ENCODE measurements at places on chromosomes 2 and 18.
A peak's percentile ranks its signal among the peaks of the same experiment; 100 is the strongest.

DNA sequence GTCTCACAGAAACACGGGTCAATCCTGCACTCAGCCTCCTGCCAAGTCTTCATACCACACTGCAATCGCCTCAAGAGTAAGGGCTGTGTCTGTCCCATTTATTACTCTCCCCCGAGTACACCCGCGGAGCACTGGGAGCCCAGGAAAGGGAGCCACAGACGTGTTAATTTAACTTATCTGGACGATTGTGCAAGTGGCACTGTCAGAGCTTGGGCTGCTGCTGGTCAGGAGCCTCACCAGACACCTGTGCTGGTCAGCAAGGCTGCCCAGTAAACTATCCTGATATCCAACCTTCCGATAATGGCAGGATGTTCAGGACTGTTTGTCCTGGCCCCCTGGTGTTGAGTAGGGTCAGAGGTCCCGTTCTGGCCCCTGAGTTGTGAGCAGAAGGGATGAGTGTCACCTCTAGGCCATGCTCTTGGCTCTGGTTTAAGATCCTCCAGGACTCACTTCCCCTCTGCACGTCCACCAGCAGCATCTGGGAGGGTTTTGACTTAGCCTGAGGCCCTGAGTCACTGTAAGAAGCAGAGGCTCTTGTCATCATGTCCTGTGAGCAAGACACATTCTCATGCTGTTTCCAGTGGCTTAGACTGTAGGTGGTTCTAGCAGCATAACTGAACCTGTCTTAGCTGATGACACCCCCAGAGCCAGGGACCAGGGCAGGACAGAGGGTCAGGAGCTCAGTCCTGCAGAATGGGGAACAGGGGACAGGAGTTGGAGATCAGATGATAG, 82.5 kb upstream of the ARL4C start:
- no peak for DNase-seq

DNA sequence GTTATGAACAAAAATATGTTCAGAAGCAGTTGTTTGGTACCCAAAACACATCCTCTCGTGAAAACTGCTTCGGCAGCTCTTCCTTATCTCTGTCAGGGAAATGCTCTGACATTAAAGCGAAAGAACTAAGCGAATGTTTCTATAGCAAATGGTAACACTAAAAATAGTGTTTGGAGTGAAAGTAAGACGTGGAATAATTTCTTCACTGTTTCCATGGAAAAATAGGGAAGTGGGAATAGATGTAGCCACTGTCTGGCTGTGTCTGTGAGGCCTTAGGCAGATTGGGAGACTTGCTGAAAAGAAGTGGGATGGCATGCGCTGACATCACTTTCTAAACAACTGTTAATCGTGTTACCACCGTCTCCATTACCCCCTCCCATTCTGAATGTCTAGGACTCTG, 11.5 kb upstream of the CRACDL start:
- DNase-seq: no peak

- DNase-seq: peak; percentile 71
Measured at GRCh38 chr18:45690975-45691815, 32.8 kb upstream of the SLC14A1 start.

DNA sequence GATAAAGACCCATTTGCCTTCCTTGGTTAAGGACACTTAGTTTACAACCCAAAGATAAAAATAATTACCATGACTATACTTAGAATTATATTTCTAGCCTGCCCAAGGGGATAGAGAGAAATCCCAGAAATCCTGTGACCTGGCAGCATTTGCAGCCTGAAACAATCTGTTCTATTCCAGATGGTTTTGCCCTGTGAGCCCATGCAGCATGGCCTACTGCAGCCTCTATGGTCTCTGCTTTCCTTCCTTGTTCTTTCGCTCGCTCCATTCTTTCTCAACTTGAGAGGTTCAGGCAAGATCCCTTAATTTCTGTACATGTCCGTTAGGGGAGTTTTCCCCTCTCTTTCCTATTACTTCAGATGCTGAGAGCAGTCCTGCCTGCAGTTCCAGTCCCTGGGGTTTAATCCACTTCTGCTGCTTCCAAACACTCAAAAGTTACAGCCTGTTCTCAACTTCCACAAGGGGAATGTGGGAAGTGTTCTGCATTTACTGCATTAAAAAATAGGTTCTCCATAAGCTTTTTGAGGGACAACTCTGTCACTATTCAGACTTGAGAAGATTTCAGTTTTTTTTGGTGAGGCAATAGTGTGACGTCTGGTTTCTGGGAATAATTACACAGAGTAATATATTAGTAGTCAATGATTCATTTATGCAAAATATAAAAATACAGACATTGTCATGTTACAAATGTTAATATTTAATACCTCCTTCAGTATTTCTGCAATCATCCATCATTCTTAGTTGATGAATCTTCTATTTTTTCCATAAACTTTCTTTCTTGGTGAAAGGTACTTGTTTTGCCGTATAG, 80.3 kb downstream of the CDCA7 start:
- DNase-seq: no peak

DNA sequence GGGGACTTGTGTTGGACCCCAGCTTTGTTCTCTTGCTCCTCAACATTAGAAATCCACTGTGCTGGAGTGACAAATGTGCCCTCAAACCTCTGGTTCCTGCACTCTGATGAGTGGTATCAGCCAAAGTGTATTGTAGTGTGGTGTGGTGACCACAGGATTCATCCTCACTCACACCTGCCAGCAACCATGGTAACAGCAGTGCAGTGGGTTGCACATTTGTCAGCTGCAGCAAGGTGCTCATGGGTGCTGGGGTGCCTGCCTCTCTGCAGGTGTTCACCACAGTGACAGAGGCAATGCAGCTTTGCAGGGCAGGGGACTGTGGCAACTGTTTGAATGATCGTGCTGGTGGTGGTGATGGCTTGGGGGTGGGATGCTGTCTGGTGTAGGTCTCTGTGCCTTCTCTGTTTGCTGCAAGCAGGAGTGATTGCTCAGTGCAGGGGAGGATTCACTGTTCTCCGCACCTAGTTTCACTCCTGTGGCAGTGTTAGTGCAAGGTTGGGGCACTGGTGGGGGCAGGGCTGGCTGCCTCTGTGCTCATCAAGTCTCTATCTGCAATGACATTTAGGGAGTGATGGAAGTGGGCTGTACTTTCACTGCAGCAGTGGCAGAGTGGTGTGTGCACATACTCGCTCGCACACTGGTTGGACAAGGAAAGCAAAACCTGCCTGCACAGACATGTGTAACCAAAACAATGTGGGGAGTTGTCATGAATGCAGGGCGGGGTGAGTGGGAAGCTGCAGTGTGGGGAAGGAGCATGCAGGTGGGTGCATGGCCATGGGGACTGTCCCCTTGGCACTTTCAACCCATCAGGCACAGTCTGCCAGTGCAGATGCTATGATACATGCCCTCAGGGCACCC, 301.1 kb downstream of the PIK3C3 start:
- DNase-seq: no peak

DNA sequence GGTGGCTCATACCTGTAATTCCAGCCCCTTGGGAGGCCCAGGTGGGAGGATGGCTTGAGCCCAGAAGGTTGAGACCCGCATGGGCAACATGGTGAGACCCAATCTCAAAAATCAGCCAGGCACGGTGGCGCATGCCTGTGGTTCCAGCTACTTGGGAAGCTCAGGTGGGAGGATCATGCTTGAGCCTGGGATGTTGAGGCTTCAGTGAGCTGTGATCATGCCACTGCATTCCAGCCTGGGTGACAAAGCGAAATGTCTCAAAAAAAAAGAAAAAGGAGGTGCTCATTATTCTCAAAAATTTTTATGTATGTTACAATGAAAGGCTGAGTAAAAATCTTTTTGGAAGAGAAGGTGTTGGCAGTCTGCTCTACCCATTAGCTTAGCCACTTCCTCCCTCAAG, 106.8 kb downstream of the TSN start:
- DNase-seq: no peak

- DNase-seq: no peak
Measured at GRCh38 chr2:42185220-42185921, 16.2 kb downstream of the EML4 start.

DNA sequence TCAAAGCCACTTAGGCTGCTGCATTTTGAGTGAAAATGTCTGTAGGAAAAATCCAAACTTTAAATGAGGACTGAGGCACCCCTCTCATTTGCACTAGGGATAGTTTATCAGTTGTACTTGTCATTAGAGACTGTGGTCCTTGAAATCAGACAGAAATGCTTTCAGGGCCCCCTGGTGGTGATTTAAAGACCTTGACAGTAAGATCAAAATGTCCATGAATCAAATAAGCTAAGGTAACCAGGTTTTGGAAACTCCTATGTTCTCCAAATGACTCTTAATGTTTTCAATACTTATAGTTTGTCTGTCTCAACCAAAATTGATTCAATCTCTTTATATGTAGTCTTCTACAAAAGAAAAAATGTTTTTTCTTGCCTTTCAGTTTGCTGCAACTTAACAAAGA, 28.8 kb upstream of the DDX18 start:
- peak; percentile 54 for DNase-seq

DNA sequence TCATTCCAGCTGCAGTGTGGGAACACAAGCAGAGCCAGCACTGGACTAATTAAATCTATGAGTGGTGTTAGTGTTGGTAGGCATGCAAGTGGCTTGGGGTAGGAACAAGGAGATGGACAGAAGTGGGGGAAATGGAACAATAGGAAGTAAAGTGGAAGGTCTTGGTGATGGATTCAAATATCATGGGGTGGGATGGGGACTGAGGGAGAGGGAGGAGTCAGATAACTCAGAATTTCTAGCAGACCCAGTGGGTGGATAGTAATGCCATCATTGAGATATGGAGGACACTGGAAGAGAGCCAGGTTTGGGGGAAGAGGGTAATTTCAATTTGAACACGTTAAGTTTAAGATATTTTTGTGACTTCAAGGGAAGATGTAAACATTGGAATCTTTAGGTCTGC, 2.9 kb upstream of the LNPK start:
- DNase-seq: no peak

DNA sequence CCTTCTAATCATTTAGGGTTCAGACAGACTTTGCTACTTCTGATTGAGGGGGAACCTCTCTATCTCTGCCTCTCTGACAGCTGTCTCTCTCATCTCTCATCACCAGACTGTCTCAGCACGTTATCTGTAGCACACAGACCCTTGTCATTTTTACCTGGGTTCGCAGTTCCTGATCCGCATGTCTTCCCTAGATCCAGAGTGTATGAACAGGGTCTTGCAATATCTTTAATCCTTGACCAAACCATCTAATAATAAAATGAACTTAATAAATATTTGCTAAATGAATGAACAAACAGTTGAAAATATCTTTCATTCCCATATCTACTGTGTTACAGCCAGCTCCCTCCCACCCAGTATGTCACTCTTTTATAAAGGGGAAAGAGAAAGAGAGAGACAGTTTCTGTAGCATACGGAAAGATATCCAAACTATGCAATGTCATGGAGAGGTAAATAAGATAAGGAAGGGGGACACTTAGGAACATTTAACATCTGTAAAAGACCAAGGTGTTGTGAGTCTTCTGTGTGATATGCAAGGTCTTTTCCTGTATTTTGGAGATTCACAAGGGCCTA, 507.6 kb downstream of the SUCLG1 start:
- DNase-seq: no peak

- no peak for DNase-seq
Measured at GRCh38 chr2:230018153-230018552, 50.6 kb downstream of the SLC16A14 start.

GRCh38 chr2:38180754-38181153, 104.8 kb upstream of the CYP1B1 start:
- DNase-seq: no peak

- DNase-seq: no peak
Measured at GRCh38 chr18:74892066-74892627, 294.5 kb downstream of the ZNF407 start.

GRCh38 chr2:238496756-238497609, 70.3 kb downstream of the ASB1 start:
- DNase-seq: no peak

- no peak for DNase-seq
Measured at GRCh38 chr2:178251151-178251955, 57.0 kb downstream of the OSBPL6 start.

GRCh38 chr2:18611184-18611583, 21.8 kb upstream of the NT5C1B start:
- DNase-seq: no peak

DNA sequence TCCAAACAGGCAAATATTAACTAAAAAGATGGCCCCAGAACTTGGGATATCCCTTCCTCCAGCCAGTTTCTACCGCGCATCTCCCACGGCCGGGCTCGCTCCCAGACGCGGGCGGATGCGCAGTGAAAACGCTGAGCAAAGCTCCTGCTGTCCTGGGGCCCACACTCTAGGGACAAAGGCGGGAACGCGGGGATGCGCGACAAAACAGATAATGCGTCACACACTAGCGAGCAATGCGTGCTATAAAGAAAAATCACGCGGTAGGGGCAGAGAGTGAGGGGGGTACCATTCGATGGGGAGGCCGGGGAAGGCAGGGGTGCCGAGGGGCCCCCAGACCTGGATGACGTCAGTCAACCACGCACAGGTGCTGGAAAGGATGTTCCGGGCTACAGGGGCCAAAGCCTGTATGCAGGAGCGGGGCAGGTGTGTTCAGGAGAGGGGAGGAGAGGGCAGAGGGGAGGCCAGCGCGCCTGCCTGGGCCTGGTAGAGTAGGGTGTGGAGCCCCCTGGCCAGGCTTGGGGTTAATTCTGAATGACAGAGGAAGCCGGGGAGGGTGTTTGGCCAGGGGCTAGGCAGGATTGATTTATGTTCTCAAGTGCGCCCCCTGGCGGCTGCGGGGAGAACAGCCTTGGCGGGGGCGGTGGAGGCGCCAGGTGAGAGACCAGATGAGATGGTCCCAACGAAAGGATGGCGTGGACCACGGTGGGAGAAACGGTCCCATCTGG, 14.9 kb upstream of the ITM2C start:
- DNase-seq: peak; percentile 77

GRCh38 chr2:203997980-203998809, 61.6 kb downstream of the ICOS start:
- DNase-seq: peak; percentile 62

GRCh38 chr2:226673314-226673723, 126.3 kb downstream of the IRS1 start:
- no peak for DNase-seq

- DNase-seq: no peak
Measured at GRCh38 chr2:152755029-152755428, 36.6 kb downstream of the ARL6IP6 start.

DNA sequence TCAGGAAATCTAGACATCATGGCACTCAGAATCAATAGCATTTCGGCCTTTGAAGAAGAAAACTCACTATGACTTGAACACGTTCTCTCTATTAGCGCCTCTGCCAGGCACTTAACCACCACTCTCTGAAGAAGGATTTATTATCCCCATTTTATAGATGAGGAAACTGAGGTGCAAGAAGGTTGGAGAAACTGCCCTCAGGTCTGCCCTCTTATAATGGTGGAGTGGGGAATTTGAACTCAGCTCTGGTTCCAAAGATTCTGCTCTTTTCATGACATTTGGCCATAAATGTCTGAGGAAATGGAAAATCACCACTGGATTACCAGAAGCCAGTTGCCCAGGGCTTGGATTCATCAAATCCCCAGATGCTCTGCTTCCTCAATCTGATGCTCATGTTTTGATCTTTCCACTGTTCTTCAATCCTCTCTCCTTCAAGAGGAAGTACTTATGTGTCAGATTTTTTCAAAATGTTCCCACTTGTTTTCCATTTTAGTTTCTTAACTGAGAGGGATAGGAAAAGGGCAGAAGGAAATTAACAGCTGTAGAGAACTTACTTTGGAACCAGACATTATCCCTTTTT, 68.1 kb downstream of the ANTXR1 start:
- no peak for DNase-seq

- DNase-seq: no peak
Measured at GRCh38 chr2:23350792-23351355, 34.1 kb upstream of the KLHL29 start.

Measured in activated CD4-positive, alpha-beta T cell treated with anti-CD3 and anti-CD28 coated beads, Interleukin-2, amount 50 U/mL, for 16 hours (primary cell).